ENCODE measurements at places on chromosomes 12 and 14.

DNA sequence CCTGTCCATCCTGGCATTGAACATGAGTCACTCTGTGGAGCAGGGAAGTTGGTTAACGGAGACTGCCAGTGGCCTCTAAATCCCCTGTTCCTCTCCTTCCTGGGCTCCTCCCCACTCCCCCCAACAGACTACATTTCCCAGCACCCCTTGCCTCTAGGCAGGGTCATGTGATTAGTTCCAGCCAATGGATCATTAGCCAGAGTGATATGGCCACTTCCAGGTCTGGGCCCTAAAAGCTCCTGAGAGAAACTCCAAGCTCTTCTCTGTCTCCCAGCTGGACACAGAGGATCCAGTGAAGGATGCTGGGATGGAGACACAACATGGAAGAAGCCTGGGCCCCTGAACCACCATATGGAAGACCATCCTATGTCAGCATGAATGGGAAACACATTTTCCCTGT lies 54.4 kb upstream of the RFLNA start:
- DNase-seq: no peak

- no peak for DNase-seq
Observed at GRCh38 chr12:44889926-44890325, 13.8 kb upstream of the NELL2 start.

GRCh38 chr14:101175731-101176534 lies 272.4 kb upstream of the RTL1 start:
- DNase-seq: no peak

- no peak for DNase-seq
Observed at GRCh38 chr14:104266631-104267575, 128.5 kb downstream of the KIF26A start.
